ENCODE measurements at places on chromosomes 5 and 9.

- DNase-seq = no peak
Measured at GRCh38 chr5:54178207-54178606, 132.2 kb downstream of the ARL15 start.

DNA sequence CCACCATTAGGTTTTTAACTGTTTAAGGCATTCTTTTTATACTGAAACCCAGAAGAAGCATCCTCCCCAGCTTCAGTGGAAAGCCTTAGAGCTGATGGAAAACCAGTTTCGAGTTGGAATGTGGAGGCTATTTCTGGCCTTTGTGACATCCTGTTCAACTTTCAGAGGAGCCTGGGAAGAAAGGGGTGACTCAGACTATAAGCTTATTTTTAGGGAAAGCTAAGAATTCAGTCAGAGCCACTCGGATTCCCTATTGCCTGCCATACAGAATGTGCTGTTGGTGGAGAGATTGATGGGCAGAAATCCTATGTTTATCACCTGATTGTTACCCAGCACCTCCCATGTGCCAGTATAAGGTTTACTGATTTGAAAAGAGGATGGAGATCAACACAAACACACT lies 19.8 kb downstream of the PALM2AKAP2 start:
- DNase-seq = no peak

DNA sequence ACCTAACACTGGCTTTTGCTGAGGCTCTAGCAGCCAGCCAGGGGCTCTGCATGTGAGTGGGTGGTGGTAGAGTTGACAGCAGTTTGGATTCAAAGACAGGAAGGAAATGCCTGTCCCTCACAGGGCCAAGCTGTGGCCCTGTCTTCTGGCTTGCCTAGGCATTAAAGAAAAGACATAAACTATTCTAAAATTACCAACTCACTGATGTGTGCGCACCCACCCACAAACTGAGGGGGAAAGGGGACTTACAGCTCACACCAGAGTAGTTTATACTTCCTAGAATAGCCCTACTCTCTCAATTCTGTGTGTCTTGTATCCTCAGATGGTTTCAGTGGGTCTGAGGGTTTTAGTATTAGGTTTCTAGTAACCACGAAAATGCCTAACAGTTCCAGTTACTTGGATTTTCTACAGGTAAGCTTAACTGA lies 18.3 kb upstream of the IL13 start:
- DNase-seq = no peak

DNA sequence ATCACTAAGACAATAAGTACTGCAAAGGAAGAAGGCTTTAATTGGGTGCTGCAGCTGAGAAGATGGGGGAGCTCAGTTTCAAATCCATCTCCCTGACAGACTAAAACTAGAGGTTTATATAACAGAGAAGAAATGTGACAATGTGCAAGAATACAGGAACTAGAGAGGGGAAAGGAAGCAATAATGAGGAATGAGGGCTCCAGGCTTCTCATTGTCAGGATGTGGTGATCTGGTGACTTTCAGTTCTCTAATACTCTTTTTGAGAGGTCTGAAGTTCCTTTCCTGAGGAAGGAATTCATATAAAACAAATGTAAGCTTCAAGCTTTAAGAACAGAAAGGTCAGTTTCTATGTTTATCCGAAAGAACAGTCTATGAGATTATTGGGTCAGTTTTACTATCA lies 42.5 kb upstream of the SPATA31E1 start:
- DNase-seq = no peak

DNA sequence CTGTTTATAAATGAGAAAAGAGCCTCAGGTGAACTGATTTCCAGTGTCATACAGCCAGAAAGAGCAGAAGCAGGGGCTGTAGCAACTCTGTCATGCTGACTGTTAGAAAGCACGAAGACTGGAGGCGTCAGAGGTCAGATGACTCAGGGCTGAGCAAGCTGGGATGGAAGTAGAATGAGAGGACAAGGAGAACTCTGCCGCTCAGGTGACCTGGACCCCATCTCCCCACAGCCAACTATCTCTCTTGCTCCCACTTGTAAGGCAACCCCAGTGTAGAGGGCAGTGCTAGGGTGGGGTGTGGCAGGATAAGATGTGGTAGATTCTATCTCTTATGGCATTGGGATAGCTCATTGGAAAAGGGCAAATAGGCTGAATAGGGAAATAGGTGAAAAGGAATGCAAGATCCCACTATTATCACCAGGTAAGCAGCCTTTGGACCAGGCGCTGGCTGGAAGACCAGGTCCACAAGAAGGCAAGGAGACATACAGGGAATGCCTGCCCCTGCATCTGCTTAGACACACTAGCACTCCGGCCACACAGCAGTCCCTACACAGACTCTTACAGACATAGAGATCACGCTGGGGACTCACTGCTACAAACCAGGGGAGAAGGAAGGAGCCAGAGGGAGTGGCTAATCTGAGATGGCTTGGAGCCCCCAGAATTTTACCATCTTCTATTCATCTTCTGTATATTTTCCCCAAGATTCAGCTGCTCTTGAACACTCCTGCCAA lies 21.2 kb upstream of the LOX start:
- peak; percentile 70 for DNase-seq

GRCh38 chr5:90022711-90023053 lies 386.9 kb downstream of the CETN3 start:
- peak; percentile 9 for DNase-seq

DNA sequence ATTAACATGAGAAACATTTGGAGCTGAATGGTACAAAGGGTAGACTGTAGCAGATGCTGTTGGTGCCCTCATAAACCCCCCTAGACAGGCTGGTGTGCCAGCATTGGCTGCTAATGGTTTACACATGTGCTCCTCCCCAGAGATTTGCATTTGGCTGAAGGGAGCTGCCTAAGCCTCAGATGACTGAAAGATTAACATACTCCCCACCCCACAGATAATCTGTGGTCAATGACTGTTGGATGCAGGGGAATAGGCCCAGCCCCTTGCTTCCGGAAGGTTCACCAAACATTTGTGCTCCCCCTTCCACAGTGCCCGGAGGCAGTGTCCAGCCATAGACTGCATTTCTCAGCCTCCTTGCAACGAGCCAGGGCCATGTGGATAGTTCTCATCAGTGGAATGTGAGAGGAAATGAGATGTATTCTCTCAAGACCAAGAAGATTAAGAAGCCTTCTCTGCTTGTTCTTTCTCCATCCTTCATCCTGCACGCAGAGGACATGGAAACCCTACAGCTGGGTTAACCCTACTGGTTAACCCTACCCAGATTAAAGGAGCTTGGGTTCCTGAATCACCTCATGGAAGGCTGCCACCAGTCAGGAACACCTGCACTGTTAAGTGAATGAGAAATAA lies 79.6 kb downstream of the PHAX start:
- DNase-seq = no peak

Measured in foreskin keratinocyte (primary cell).